Activated CD4-positive, alpha-beta memory T cell treated with anti-CD3 and anti-CD28 coated beads for 36 hours (primary cell): ENCODE measurements at places on chromosomes 11 and 22. TPM values are rescaled to one million over a fixed set of nuclear protein-coding genes. Genes with fewer than 3 reads are reported as not detected.

The SCGB1D2 gene
- not detected for total RNA-seq

GRCh38 chr11:64406221-64406946, 47.4 kb downstream of the RPS6KA4 start:
- no peak for DNase-seq

- peak; percentile 70 for DNase-seq
Measured at GRCh38 chr22:23705358-23705757, 14.5 kb downstream of the RGL4 start.

DNA sequence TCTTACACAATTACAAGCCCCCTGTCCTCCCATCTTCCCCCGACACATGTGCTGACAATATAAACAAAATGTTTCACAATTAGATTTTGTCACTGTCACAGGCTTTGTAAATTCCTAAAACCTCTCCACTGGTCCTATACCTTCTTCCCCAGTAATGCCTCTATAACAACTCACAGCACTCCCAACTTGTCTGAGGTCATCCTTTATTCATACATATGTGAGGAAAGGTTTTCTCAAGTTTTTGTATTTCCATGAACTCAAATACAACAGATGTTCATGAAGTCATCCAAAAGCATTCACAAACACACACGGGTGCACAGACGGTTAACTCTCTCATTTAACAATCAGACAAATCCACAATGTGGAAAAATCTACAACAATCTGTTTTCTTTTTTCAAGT, 1.9 kb downstream of the OR52H1 start:
- DNase-seq, result no peak

DNA sequence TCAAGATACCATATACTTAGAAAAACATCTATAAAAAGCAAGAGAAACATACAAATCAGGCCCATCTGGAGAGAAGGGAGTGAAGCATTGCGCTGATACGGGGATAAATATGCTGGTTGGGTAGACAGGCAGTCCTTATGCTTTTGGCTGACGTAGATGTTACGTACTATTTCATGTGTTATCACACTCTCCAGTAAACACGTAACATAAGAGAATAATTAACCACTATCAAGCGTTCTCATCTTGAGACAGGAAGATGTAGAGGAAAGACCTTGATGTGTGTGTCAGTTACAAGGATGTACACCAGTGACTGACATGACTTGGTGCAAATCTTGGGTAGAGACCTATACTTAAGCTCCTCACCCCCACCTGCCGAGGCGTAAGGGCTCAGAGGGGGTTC, 86.7 kb upstream of the PRODH start:
- no peak for DNase-seq

The CDC42BPG gene
- total RNA-seq, result 0.69 TPM

GRCh38 chr22:32723643-32724042, 77.9 kb upstream of the TIMP3 start:
- DNase-seq, result peak; percentile 61

DNA sequence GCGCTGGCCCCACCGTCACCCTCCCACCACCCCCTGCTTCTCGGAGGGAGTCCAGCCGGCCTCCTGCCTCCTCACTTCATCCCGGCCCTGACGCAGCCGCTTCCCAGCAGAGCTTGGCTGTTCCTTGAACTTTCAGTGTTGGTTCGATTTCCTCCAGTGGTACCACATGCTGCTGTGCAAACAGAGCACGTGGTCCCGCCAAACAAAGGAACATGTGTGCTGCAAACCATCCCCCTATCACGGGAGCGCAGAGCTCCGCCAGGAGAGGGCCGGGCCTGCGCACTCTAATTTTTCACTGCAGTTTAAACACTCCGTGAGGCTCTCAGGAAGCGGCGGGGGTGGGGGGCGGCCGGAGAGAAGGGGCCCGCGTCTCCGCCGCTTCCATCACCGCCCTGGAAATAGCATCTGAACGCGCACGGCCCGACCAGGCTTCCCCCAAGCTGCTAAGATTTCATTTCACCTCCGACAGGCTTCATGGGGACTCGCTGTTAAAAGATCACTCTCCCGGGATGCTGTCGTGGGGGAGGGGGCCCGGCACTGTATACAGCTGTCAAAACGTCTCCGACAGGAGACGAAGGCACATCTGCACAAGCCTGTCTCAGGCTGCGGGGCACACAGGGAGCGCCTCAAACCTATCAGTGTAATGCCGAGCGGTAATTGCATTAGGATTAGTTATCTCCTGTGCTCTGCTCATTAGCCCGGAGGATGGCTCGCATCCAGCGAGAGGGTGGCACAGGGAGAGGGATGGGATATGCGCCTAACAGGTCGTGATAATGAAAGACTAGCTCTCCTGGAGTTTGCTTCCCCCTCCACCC, 269.9 kb upstream of the SORL1-AS1 start:
- DNase-seq, result peak; percentile 9

DNA sequence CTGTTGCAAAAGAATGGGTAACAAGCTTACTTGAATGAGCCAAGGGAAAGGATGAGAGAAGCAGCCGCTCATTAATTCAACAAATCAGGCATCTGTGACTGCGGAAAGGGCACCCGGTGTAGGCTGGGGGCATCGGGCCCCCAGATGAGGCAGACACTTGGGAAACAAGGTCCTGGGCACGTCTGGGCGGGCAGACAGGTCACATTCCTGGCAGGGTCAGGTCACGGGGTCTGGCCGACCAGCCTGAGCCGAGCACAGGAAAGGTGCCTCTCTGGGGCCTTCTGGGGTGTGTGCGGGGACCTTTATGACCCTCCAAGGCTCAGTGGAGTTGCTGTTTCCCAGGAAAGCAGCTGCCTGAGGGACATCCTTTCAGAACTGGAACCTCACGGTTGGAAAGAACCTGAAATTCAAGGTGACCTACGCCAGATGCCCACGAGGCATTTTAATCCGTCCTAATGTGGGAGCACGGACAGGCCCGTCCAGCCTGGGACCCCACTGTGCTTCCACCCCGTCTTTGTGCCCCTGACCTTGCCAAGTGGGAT, 57.1 kb downstream of the ST14 start:
- DNase-seq, result no peak

DNA sequence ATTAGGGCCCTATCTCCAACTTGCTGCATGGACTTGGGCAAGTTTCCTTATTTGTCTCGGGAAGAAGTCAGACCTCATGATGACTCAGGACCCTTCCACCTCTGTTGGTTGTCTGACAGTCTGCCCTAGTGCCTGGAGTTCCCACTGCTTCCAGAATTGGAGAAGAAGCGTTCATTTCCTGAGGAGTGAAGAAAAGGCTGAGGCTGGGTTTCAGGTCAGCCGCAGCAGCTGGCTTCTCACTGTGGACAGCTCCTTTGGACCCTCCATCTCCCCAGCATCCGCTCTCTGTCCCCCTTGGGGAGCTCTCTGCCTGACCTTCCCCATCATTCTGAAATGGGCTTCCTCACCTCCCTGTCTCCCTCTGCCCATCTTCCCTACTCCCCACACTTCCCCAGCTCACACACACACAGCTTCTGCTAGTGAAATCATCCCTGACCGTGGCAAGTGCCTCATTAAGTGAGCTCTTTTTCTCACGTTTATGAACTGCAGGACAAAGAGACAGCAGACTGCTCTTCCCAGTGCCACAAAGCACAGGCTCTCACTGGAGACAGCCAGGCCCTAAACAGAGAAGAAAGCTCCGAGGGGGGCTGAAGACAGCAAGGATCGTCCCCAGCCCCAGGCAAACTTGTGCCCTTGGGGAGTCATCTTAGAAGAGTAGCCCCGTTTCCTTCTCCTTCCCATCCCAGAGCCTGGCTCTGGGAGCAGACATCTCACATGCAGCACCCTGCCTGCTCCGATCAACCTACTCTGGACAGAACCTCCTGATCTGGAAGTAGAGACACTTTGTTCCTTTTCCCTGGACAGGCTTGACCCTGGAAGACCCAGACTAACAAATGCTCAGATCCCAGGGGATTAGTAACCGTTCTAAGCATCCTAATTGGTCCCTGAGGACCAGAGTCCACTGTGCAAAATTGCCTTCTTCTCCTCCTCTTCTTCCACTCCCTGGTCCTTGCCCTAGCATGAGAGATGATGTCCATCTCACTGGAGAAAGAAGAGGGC, 157.9 kb downstream of the FEZ1 start:
- DNase-seq, result no peak

DNA sequence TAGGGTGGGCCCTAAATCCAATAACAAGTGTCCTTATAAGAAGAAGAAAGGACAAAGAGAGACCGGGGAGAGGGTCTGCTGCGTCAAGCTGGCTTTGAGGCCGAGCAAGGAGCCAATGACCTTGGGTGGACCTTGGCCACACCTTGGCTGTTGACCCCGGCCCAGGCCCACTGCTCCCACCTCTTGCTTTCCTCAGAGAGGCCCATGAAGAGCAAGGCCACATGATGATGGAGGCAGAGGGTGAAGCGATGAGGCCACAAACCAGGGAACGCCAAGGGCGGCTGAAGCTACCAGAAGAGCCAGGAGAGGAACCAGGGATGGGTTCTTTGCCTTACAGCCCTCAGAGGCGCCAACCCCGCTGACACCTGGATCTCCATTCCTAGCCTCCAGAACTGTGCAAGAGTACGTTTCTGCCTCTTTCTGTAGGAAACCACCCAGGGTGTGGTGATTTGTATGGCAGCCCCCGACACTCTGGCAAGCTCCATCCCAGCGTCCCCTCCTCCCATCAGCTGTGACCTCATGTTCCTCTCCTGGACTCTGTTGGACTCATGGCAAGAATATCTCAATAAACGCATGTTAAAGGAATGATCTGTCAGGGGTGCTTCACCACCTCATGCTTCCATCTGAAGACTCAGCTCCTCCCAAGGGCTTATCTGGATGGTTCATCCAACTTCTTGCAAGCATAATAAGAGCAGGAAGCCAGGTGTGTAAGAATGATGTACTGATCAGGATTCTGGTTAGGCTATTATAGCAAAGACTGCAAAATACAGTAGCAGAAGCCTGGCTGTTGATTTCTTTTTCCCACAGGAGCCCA, 41.6 kb upstream of the LINC01488 start:
- no peak for DNase-seq

GRCh38 chr11:5818245-5818886, 9.6 kb downstream of the OR52N2 start:
- DNase-seq, result no peak

The TSPAN18 gene
- 5.8 TPM for total RNA-seq

- DNase-seq, result peak; percentile 71
Measured at GRCh38 chr11:726278-727220, 20.5 kb downstream of the EPS8L2 start.

DNA sequence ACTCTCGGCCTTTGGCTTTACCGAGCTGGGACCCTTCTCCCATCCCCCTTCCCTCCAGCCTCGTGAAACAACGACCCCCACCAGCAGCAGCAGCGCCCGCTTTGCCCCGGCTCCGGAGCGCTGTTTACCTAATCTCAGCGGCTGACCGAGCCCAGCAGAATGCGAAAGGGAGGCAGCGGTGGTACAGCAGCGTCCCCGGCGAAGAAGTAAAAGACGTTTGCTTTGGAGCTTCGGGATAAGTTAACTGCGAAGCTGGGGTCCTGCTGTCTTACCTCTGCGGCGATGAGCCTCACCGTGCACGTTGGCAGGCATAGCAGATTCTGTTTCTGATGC, 2.0 kb upstream of the LARGE1 start:
- peak; percentile 15 for DNase-seq

DNA sequence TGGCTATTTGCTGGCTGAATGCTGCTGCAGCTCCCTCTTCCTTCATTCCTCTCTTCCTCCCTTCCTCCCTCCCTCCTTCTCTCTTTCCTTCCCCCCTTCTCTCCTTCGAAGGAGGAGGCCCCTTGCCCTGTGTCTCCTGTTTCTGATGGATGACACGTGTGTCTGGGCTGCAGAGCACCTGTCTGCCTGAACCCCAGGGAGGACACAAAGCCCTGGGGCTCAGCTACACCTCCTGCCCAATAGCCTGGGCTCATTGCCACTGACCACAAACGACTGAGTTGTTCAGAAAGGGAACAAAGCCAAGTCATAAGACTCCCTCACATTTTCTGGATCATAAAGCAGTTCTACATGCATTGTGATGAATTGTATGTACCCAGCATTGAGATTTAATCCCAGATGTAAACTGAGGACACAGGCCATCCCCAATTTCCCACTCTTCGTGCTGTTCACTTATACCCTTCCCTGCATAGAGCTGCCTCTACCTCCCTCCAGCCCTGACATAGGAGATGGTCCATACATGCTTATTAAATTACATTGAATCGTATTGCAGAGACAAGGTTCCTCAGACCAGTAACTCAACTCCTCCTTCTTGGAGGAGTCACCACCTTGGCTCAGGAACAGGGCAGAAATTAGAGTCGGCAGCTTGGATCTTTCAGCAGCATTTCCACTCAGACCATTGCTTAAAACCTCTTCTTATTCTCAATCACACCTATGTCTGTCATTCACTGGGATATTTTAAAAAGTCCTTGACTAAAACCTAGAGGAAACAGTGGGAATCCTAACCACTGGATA, 1.2 kb downstream of the CSRP3 start:
- DNase-seq, result no peak

DNA sequence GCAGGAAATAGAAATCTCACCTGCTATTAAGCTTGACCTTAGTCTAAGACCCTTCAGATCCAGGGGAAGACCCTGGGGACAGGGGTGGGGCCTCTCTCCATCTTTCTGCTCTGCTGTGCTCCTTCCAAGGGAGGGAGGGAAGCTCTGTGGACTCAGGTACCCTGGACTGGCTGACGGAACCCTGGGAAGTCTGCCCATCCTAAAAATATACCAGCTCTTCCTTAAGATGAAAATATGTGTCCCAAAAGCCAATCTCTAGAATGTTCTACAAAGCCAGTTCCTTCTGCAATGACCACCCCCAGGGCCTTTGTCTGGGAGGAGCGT, 73.7 kb downstream of the RTL6 start:
- DNase-seq, result no peak

The BCO2 gene
- 0.73 TPM for total RNA-seq

DNA sequence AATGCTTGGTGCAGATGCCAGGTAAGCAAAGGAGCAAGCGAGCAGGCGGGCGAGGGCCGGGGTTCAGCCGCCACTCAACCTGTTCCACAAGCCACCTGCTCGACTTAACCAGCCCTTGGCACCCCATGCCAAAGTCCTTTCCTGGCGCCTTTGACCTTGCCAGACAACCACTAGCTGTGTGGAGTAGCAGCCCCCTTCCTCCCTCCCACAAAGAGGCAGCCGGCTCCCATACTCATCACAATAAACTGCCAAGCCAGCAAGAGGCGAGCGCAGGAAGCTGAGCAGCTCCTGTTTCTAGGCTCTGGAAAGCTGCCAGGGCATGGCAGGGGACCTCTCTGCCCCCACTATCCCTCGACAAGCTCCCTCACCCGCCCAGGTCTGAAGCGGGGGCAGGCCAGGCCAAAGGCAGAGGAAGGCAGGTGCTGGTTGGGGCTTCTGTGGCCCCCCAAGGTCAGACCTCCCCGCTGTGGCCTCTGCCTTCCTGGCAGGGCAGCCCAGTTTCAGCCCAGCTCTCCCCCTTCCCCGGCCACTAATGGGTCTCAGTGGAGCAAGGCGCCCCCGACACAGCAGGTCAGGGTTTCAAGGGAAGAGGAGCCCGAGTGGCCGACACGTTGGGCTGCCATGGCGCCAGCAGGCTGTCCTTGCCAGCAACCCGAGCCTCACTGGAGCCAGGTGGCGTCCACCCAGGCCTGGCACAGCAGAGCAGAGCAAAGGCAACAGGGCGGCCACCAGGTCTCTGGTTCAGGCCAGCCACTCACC, 15.3 kb downstream of the MACROD1 start:
- DNase-seq, result no peak

GRCh38 chr11:40130427-40130826, 1329.0 kb downstream of the LRRC4C start:
- DNase-seq, result no peak
